DMS 273 treated with DMSO at 0.1 percent for 48 hours (cell line): ENCODE measurements at places on chromosomes 6 and 20.

DNA sequence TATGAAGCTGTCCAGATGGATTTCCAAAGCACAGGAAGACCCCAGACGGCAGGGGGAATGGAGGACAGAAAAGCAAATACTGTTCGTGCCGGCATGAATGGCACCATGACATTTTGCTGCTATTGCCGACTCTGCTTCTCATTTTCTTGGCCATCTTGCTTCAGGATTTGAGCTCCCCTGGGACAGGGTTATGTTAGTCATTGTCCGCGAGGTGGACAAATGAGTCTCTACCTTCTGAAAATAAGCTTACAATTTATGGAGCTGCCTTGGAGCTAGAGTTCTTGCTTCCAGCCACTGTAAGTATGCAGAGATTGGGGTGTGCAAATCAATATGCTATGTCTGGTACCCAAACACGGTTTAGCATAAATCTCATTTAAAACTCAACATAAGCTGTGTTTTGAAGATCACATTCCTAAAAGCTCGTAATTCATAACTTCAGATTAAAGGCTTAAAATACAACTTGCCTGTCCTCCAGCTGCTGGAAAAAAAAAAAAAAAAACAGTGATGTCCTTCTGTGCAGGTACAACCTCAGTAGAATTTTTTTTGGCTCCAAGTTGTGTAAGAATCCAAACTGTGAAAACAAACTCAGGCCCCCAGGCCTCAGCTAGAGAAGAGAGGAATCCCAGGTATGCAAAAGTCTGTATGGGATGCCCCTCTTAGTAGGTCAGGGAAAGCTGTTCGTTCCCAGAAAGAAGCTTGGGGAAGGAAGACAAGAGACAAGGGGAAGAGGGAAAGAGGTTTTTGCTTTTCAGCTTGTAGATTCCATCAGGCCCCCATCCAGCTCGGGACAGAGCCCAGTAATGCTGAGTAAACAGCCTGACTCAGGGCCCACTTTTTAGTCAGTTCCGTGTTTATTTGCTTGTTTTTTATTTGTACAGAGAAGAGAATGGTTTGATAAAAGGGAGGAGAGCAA is 184.2 kb upstream of the FOXA2 start:
- DNase-seq, result no peak

GRCh38 chr6:58113960-58114359 is 796.5 kb downstream of the PRIM2 start:
- no peak for DNase-seq

DNA sequence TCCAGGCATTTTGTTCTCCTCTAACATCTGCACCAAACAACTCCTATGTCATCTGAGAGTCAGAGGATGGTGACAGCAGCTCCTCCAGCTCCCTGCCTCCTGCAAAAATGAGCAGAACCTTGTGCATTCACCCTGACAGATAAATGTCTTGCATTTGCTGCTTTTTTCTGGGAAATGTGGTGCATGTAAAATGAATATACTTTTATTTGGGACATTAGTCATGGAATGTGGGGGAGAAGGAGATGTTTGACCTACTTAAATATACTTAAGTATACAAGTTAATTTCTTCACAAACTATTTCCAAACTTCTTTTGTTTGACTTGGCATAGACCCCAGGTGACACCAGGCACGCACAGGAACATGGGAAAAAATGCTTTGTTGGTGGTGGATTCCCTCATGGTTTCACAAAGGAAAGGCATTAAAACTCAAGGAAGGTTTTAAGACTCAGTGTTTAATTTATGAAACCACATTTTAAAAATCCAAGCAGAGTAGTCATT is 181.8 kb upstream of the MCHR2 start:
- no peak for DNase-seq

GRCh38 chr6:9841886-9842725 is 572.8 kb downstream of the TFAP2A start:
- DNase-seq, result no peak

DNA sequence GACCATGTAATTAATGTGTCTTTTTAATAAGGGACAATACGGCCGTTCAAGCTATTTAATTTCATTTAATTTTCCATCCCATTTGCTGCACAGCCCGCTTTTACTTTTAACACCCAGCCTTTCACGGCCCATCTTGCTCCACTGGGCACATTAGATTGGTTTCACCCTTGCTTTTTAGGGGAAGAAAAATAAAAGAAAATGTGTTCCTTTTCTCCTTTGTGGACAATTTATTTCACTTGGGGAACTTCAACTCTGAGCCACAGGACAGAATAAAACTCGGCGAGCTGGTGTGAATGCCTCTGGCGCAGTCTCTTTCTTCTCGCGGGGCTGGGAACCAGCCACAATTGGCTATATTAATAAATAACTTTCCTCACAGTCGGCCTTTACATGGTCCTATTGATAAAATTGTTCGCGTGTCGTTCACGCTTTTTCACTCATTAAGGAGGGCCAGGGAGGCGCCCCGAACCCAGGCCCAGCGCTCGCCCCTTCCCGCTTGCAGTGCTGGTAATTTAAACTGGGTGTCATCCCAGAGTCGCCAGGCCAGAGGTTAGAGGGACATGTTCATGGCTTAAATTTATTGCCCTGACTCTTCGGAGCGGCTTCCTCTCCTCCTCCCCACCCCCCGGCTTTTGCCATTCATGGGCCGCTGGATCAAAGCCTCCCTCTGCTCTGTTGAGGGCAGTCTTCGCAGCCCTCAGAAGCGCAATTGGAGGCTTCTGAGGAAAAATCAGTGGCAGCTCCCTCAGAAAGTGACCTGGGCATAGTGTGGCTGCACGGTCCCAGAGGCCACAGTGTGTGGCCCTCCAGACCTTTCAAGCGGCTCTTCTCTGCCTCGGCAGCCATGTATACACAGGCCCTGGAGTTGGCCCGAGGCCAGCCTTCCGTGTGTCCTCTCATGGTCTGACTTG is 2.2 kb upstream of the PRDM13 start:
- no peak for DNase-seq

- no peak for DNase-seq
These were observed 216.2 kb downstream of the RIMS1 start for GRCh38 chr6:72102561-72102960.

GRCh38 chr6:2976571-2977085 is 5.3 kb upstream of the SERPINB6 start:
- DNase-seq, result no peak

- no peak for DNase-seq
These were observed 17.4 kb upstream of the AKAP7 start for GRCh38 chr6:131117878-131118277.

DNA sequence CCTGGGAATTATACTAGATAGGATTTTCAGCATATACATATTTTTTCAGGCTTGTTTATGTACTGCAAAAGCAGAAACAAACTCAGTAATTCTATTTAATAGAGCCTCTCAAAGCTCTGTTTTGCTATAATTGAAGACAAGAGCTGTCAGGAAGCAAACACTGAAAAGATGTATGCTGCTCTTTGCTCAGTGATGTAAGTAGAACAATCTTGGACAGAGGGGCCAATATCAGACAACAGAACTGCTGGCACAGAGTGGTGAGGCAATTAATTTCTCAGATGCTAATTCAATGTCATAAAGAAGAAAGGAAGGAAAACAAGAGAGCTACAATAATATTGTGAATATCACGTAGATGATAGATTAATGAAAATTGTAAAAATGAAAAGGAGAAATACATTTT is 663.3 kb upstream of the ADGRB3 start:
- no peak for DNase-seq

DNA sequence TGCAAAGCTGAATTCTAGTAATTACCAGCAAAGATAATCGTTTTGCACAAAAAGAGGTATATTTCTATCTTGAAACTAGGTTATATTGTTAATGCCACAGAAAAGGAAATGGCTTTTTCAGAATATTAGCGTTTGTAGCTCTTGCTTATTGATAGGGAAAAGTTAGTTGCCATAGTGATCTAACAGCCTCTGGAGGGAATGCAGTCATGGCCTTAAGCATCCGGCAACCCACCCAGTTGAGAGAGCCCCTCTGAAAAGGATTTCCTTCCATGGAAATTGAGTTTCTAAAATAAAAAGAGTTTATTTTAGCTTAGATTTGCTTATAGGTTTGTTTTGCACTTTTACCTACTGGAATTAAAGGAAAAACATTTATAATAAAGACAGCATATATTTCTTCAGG is 224.5 kb downstream of the BCKDHB start:
- no peak for DNase-seq

DNA sequence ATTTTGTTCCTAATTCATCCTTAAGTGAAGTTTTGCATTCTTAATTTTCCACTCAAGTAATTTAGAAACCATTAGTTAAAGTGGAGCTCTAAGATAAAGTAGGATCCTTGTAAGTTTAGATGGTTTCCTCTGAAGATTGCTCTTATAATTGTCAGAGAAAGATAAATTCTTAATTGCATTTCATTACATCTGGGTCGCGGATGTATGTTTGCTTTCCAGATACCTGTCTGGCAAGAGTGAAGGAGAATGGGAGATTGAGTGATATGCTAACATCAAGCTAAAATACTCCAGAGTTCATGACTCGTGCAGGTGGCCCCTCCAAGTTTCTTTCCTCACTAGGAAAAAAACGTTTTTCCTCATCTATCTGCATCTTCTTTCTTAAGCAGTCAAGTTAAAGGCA is 361.8 kb downstream of the DOK5 start:
- no peak for DNase-seq

- no peak for DNase-seq
These were observed 85.6 kb upstream of the PTPRK start for GRCh38 chr6:128605961-128606360.

- DNase-seq, result no peak
These were observed 381.9 kb downstream of the C6orf118 start for GRCh38 chr6:164927288-164928056.

- DNase-seq, result no peak
These were observed 331.5 kb downstream of the SAMD5 start for GRCh38 chr6:147839708-147840610.

DNA sequence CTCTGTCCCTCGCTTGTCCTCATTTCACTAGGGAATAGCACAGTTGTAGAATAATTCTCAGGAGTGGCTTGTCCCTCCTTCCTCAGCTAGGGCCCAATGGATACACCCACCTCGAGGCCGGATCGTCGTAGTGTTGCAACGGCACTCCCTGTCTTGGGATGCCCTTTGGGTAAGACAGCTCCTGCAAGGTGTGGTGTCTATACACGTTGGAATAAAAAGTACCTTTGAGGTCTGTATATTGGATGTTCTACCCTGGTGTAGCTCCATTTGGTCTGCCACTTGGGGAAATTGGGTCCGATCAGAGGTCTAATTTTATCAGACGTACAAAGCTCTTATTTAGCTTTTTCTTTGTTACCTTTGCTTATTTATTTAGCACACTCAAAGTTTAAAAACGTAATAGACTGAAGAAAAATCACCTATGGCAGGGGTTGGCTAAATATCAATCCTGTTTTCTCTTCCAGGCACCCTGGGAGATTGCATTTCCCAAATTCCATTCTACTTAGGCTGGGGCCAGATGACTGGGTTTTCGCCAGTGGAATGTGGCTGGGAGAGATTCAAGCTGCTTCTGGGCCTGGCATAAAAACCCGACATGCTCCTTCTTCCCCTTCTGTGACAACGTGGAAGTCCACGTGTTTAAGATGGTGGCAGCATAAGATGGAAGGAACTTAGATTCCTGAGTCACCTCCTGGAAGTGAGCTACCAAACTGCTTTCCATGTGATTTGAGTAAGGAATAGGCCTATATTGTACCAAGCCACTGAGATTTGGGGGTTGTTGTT is 82.3 kb upstream of the CD83 start:
- no peak for DNase-seq

GRCh38 chr6:84353459-84354423 is 126.3 kb upstream of the CEP162 start:
- DNase-seq, result no peak
